Urothelium cell line (cell line): ENCODE measurements at places on chromosomes 7 and 10.

GRCh38 chr10:76925636-76926405, 711.8 kb downstream of the KCNMA1 start:
- no peak for DNase-seq

GRCh38 chr7:72028267-72028666, 383.9 kb downstream of the CALN1 start:
- DNase-seq = no peak

GRCh38 chr10:24320373-24320772, 111.4 kb downstream of the KIAA1217 start:
- no peak for DNase-seq

DNA sequence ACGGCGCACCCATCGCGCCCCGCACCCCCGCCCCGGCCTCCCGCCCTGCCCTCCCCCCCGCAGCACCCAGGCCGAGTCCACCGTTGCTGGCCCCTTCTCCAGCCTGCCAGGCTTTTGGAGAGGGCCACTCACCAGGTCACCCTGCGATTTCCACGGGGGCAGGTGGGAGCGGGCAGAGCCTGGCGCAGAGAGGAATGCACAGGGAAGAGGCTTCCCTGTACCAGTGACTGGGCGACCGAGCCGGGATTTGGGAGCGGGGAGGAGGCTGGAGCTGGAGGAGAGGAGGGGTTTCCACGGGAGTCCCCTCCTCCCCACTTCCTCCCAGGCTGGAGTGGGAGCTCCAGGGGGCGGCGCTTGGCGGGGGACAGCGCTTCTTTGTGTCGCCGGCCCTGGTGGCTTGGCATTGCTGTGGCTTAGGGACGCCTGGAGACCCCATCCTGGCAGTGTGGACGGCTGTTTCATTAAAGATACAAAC, 19.3 kb downstream of the TCAF1 start:
- DNase-seq = peak; percentile 56

DNA sequence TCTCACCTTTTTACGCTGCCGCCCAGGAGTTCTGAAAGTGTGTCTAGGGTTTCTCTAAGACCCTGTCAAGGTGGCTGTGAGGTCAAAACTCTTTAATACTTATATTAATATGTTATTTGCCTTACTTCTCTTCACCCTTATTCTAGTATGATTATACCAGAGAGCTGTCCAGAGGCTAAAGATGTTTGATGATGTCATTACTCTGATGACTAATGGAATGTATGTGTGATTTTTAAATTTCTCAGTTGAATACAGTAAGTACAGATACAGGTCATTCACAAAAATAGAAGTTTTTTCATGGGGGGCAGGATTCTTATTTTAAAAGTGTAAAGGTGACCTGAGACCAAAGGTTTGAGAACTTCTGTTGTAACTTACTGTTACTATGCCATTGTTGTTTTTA, 150.6 kb upstream of the FOXP2 start:
- no peak for DNase-seq

DNA sequence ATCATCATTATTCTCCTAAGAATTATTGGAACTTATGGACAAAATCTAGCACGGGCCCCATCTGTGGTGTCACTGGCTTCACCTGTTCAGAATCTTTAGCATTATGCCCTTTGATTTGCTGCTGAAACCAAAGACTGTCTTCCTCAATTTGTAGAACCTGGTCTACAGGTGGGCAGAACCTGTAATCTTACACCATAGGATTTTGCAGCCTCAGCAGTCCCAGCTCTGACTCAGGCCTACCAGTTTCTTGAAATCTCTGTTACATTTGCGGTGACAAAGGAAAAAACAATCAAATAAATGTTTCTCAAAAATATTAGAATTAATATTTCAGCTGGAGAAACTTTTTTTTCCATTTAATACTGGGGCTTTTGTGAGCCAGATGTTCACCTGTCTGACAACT, 86.1 kb downstream of the EPDR1 start:
- DNase-seq = no peak

- no peak for DNase-seq
Measured at GRCh38 chr10:94005050-94005449, 11.3 kb downstream of the PLCE1 start.

- DNase-seq = no peak
Measured at GRCh38 chr10:33195608-33196376, 138.7 kb downstream of the NRP1 start.

DNA sequence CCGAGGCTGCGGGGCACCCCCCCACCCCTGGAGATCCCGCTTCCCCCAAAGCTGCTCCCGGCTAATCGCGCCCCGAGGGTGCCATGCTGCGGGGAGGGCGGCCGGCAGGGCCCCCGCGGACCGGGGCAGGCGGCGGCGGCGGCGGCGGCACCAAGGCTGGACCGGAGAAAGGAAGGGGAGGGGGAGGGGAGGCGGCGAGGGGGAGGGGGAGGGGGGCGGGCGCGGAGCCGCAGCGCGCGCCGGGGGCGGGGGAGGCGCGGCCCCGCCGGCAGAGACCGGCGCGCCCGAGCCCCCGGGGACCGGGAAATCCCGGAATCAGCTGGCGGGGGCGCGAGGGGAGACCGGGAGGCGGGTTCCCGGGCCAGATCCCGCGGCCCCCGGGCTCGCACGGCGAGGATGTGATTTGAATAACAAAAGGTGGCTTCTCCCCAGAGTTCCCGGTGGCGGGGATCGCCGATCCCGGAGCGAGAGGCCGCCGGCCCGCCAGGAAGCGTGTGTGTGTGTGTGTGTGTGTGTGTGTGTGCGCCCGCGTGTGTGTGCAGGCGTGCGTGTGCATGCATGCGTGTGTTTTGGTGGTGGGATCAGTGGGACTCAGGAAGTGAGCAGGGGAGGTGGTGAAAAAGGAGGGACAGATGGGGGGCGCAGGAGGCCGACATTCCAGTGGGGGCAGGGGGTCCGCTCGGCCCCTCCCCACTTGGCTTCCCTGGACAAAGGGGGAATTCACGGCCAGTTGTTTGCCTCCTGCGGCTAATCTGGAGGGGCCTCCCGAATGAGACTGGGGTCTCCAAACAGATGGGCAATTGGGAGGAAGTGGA, 99.5 kb downstream of the HIP1 start:
- DNase-seq = peak; percentile 68

DNA sequence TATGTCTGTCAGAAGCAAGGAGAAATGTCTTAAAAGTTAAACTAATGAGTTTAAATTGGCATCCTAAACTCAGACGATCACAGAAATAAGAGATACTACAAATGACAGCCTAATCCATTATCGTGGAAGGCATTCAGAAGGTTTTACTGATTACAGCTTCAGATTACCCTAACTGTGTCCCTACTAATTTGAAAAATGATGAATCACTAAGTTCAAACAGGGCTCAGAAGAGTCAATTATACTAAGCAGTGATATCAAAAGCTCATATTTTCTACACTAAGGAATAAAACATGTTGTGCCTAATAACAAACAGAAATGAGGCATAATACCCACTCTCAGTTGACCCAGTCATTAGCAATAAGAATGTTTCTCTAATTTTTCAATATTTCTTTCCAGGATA, 152.0 kb upstream of the NRBF2 start:
- DNase-seq = no peak

- DNase-seq = no peak
Measured at GRCh38 chr10:75857269-75857846, 425.9 kb downstream of the LRMDA start.

- no peak for DNase-seq
Measured at GRCh38 chr7:2012981-2013380, 219.8 kb downstream of the MAD1L1 start.

- DNase-seq = no peak
Measured at GRCh38 chr7:138233189-138233588, 156.9 kb downstream of the AKR1D1 start.

DNA sequence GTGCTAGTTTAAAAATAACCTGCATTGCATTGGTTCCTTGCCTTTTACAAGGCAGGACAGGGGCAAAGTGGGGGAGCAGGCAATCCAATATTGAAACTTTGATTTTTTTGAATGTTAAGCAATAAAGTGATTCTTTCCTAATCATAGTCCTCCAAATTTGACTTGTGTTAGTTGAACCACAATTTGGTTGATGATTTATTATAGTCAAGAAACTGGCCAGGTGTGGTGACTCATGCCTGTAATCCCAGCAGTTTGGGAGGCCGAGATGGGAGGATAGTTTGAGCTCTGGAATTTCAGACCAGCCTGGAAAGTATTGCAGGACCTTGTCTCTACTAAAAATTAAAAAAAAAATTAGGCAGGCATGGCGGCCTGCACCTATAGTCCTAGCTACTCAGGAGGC, 27.9 kb upstream of the ABLIM1 start:
- no peak for DNase-seq

DNA sequence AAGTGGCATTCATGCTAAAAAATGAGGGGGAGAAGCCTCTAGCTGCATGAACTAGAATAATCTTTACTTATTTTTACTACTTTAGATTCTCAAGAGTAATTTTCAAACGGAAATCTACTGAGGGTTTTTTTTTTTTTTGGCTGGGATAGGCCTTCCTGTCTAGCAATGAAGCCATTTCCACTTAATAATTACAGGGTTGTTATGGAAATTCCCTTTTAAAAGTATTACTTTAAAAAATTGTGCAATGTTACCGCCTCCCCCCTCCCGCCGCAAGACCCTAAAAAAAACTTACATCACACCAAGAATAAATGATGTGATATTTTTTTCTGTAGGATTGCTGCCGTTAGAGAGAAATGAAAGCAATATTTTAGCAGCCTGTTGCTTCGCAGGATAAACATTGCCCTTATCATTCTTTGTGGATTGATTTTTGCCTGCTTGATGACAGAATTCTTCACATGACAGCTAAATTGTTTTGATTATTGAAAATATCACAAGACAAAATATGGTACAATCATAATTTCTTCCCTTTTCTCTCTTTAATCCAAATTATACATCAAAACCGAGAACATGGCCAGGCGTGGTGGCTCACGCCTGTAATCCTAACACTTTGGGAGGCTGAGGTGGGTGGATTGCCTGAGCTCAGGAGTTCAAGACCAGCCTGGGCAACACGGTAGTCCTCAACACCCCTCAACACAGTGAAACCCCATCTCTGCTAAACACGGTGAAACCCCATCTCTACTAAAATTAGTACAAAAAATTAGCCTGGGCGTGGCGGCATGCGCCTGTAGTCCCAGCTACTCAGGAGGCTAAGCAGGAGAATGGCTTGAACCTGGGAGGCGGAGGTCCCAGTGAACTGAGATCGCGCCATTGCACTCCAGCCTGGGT, 32.8 kb downstream of the ARL4A start:
- no peak for DNase-seq

DNA sequence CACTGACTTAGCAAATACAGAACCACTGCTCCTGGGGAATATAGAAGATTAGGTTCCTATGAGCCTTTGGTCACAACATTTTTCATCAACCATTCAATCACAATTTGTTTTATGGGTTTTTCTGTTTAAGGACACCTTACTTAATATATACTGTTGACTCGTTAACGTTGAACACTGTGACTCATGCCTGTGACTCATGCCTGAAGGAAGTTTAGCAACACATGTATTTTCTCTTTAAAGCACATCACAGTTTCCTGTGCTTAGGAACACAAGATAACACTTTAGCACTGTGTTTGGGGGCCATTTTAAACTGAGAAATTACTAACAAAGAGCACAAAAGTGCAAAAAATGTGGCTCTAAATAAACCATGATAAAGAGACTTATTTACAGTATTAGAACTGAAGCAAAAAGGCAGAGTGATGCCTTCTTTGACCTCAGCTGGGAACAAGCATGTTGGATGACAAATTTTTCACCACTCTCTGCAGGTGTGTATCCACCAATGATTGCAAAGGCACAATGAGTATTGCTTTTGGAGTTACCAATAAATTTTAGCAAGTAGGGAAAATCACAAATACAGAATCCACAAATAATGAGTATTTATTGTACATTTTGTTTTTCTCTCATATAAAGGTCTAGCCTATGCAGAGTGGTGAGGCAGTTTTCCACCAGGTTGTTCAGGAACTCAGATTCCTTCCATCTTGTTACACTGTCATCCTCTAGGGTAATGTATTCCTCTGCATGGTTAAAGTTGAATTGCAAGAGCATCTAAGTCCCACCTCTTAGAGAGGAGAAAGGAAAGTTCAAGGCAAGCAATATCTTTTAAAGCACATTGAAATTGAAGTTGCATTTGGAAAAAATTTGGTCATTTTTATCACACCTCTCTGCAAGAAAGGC, 7.3 kb downstream of the FGFBP3 start:
- DNase-seq = peak; percentile 51

- no peak for DNase-seq
Measured at GRCh38 chr7:21763818-21764217, 181.9 kb downstream of the CDCA7L start.

DNA sequence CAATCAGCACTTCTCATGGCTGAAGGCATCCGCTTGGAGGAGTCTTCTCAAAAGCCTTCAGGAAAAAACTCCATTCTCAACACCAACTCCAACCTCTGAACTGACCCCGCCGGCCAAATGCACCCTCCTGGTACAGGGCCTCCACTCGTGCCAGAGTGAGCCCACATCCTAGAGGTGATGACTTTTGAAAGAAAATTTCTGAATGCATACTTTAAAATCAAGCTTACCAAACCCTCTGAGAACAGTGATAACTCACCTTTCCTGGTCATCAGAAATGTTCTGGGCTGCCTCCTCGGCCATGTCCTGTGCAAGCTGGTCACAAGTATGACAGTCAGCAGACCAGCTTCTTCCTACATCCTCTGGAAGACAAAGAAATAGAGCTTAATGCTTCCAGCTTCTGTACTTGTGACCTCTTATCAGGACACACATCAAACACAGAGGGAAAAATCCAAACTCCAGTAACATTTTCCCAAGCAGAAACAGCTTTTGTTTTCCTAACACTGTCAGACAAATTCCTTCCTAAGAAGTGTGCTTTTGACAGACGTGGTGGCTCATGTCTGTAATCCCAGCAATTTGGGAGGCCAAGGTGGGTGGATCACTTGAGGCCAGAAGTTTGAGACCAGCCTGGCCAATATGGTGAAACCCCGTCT, at the start of gene PKD1L1:
Gene PKD1L1 (minus strand): TSS at position 326 of the 650 bp plus-strand sequence. CDS start 26 bp downstream, at position 300.
- no peak for DNase-seq

DNA sequence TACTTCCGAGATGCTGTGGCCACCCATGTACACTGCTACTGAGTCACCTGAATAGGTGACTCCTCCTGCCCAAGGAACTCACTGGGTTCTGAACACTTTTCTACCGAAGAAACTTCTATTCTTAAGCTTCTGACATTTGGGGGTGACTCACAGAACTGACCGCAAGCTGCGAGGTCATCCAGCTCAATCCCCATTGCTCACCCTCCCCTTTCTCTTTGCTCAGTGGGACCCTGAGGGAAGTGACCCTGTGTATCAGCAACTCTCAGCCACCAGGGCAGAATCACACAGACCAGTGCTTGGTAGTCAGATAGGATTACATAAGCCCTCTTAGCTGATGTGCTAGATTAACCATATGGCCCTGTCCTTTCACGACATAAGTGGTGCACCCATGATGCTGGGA, 46.3 kb downstream of the INSYN2A start:
- peak; percentile 14 for DNase-seq

GRCh38 chr7:68187532-68187931, 1190.9 kb downstream of the TYW1 start:
- DNase-seq = no peak

DNA sequence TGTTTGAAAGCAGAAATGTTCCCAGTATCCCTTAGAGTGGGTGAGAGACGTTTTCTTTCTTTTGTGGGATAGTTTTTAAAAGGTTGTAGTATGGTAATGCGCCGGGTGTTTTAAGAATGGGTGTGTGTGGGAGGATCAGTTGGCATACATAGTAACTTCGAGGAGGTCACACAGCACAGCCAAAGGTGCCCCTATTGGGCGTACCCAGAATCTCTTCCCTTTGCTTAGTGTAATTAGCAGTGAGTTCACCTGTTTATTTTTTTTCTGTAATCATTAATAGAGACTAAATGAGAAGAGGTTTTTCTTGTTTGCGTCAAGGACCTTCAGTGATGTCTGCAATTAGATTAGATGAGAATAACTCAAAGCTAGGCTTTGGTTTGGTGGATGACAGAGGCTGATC, 1.5 kb downstream of the PLEKHA8 start:
- peak; percentile 29 for DNase-seq

GRCh38 chr10:67612577-67613537, 83.1 kb downstream of the CTNNA3 start:
- DNase-seq = peak; percentile 65
